GM12878 (cell line): ENCODE measurements at places on chromosomes 16 and 17.
A peak's percentile ranks its signal among the peaks of the same experiment; 100 is the strongest.

DNA sequence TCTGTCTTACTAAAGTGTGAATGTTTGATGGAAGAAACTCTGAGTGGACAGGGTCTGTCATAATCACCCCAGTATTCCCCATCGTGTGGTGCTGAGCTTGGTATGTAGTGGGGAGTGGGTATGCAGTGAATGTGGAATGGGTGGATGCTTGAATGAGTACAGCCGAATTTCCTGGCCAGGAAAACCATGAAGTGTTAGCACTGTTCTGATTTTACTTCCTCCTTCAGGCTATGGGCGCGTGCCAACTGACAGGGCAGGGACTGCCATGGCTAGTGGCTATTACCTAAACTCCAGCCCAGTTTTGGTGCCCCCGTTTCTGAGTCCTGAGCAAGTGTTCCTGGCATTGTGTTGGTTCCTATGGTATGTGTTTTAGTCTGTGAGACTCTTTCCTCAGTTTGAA lies 48.6 kb downstream of the PRKCA start:
- no peak for DNase-seq

- DNase-seq, result no peak
Observed at GRCh38 chr16:4077174-4077649, 39.0 kb downstream of the ADCY9 start.

DNA sequence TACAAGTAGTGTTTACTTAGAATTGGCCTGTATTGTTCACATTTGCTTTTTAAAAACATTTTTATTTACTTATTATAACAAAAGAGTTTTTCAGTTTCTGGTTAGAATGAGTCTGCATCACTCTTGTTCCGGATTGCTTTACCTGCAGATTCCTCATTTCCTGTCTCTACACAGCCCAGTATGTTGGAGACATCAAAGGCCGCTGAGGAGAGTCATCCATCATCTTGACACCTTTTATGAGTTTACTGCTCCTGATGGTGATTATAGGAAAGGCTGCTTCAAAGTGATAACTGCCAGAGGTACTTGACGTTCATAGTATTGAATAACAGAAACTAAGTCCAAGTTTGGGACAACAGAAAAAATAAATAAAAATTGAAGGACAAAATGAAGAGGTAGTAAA lies 490.5 kb upstream of the CA10 start:
- no peak for DNase-seq

DNA sequence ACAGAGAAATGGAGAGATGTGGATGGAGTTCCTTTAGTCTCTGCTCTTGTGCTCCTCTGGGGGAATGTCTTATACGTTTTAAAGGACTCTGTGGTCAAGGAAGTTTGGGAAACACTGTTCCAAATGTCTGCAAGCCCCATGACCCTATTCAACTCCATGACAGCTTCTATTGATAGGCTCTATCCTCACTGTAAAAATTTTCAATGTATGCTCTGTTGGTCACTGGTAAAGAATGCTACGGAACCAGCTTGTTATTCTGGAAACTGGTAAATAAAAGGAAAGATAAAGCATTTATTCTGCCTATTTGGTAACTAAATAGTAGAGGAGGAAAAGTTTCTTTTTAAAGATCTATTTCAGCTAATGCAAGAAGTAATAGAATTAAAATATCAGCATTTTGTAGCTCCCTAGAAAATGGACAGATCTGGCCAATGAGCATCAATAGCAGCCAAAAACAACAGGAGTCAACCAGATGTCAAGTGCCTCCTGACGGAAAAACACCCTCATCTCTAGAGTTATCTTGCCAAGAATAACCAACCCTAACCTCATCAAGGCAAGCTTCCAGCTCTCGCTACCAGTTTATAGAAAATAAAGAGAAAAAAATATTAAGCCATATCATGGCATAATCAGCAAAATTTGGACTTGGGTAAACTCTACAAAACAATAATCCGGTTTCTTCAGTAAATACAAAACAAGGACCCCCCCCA lies 16.1 kb downstream of the GDE1 start:
- DNase-seq, result no peak

DNA sequence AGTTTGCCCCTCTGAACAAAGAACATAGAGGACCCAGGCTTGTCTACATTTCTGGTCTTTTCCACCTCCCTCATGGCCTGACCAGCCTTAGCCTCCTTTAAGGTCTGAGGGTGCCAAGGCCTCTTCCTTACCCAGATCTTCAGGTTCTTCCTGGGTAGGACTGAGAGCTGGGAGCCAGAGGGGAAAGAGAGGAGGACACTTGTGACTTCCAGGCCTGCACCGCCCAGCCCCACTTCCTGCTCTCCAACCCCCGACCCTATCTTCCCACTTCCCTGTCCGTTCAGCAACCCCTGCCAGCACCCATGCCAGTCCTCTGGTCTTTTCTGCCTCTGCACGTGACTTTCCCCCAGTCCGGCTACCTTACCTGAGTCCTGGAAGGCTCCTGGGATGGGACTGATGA lies 534 bp downstream of the PRSS36 start:
- no peak for DNase-seq

- no peak for DNase-seq
Observed at GRCh38 chr17:72267601-72268000, 146.8 kb downstream of the SOX9 start.

- DNase-seq, result no peak
Observed at GRCh38 chr17:28347261-28347891, 10.0 kb downstream of the POLDIP2 start.

GRCh38 chr16:68064791-68065365 lies 20.3 kb upstream of the NFATC3 start:
- no peak for DNase-seq

DNA sequence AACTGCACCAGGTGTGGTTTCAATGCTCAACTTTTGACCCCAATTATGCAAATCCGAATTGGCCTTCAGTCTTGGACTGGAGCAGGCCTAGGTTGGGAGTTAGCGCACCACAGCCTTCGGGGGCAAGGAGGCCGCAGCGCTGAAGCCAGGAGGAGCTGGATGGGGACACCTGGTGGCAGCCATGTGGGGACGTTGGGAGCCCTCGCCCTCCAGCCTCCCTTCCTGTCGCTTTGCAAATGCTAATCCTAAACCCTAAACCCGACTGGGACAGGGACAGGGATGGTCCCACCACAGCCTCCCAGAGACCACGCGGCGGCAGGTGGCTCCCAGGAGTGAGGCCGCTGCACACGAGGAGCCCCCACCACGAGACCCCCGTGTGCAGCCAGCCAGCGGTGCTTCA lies 58.7 kb downstream of the KLHDC4 start:
- no peak for DNase-seq

DNA sequence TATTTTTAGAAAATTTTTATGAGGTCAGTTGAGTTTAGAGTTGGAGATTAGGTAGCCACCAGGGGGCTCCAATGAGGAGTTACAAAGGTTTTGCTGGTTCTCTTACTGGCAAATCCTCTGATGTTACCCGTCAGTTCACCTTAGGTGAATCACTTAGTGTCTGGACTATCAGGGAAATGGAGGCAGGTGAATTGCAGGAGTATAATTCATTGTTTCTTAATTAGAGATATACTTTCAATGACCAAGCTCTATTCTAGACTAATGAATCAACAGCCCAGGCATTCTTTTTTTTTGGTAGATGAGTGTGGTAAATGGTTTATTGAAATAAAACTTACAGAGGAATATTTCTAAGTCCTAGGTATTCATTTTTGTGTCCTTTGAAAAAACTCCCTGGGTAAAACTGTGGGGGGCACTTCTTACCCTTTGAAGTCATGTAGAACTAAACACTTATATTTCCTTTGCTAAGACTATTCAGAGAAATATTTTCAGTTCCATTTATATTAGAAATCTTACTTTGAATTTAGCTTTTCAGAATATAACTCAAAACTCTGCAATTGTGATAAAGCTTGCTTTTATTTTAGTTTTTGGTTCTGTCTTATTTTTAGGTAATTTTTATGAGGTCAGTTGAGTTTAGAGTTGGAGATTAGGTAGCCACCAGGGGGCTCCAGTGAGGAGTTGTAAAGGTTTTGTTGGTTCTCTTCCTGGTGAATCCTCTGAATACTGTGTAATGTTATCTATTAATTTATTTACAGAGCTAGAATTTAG lies 17.7 kb downstream of the PSMD11 start:
- DNase-seq, result no peak

DNA sequence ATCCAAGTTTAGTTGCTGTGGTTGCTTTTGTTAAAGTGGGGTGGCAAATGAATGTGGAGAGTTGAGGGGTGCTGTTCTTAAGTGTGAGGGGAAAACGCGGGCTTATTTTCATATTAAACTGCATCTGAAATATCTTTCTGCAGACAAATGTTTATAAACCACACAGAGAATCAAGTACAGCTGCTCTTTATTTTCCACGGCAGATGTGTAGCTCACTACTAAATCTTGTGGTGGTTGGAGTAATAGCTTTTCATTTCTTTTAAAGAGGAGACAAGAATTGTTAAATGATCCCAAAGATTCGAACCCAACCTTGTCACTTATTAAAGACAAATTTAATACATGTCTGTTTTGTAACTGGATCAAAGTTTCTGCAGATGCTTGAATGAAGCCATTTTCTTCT lies 2.1 kb downstream of the CLTC start:
- no peak for DNase-seq

DNA sequence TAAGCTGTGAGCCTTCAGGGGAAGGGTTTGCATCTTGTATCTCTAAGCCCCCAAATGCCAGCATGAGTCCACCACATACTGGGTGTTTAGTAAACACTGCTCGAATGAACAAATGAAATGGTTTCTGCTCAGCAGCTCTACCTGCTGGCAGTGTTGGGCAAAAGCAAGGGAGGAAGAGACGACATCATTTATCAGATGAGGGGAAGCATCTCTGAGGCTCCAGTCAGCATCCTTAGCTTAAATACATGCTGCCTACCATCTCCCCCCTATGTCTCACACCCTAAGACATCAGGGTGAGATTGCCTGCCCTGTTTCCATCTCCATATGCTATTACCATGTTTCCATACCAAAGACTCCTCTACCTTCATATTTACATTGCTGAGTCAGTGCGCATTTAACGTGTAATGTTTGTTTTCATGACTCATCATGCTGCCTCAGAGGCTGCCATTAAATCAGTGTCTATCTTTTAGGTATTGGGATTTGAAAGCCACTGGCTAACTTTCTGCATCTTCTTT lies 379.8 kb downstream of the UTP18 start:
- no peak for DNase-seq

DNA sequence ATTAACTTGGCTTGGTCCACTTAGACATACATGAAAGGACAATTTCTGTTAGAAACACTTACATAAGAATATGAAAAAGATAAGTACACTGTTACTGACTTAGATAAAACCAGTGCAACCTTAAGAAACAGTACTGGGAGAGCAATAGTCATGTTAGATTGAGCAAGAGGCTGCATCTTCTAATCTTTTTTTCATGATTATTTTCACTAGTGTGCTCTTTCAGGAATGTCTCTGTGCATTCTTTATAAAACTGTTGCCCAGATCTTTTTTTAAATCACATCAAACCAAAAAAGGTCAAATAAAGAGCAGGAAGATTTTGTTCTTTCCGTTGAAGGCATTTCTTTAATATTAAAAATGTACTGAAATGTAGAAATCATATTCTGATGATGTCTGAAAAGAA lies 100.7 kb upstream of the AXIN2 start:
- DNase-seq, result no peak

- no peak for DNase-seq
Observed at GRCh38 chr16:28258567-28258966, 33.8 kb upstream of the SBK1 start.

DNA sequence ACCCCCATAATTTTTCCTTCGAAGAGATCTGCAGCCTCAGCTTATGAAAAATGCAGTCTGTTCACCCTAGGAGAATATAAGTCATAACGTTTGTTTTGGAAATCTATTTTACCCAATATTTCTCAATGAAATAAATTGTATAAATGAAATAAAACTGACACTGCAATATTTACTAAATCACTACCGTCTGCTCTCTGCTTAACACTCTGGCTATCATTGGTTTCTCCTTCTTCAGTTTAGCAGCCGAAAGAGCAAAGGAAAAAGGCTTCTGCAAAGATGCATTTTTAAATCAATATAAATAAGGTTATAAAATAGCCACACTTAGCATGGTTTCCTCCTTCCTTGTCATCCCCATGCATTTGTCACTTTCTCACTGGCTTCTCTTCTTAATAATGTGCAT lies 148.2 kb downstream of the SNX11 start:
- DNase-seq, result no peak

- DNase-seq, result no peak
Observed at GRCh38 chr17:6021011-6021400, 49.2 kb upstream of the WSCD1 start.

DNA sequence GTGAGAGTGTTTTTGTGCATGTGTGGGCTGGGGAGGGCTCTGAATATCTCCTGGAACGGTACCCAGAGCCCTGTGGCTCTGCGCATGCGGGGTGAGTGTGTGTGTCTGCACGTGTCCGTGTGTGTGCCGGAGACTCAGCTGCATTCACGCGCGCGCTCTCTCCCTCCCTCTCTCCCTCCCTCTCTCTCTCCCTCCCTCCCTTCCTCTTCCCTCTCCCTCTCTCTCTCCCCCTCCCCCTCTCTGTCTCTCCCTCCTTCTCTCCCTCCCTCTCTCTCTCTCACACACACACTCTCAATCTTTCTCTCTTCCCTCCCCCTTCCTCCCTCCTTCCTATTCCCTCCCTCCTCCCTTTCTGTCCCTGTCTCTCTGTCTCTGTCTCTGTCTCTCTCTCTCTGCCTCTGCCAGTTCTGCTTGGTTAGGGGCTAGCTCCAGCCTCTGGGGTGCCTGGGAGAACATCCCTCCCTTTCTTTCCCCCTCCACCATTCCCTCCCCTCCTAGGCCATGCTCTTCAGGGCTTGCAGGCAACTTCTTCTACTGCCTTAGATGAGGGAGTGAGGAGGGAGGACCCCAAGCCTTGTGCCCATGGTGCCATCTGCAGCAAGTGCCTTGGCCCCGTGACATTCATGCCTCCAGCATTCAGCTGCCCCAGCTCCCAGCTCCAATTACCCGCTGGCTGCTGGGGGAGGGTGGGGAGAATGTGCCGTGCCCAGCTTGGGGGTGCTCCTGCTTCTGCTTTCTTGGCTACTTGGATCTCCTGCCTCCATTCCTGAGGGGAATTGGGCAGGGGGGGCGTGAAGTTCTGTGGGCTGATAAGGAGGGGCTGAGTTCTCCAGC lies 6.4 kb downstream of the THRA start:
- peak; percentile 35 for DNase-seq

DNA sequence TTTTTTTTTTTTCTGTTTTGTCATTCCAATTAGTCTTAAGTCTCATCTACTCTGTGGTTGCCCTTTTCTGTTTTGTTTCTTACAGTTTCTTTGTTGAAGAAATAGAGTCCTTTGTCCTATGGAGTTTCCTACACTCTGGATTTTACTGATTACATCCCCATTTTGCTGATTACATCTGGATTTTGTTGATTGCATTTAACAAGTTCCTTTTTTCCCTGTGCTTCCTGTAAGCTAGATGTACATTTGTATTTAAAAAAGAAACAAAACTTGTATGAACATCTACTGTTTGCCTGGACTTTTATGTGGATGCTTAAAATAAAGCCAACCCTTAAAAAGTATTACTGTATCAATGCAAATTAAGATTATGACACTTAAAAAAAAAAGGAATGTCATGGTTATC lies 147.6 kb downstream of the CHD9 start:
- DNase-seq, result no peak

GRCh38 chr17:17170346-17170985 lies 35.7 kb downstream of the PLD6 start:
- no peak for DNase-seq

DNA sequence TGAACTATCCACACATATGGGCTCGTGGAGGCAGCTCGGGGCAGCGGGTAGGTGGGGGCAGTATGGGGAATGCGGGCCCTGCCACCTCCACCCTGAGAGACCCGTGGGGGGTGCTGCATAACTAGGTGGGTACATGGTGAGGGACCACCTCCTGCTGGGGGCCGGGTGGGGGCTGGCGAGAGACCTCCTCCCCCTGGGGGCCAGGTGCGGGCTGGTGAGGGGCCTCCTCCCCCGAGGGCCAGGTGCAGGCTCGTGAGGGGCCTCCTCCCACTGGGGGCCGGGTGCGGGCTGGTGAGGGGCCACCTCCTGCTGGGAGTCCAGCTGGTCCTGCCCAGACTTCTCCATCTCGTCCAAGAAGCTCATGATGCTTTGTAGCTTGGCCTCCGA lies 25.4 kb downstream of the CEP131 start:
- no peak for DNase-seq
